ENCODE measurements at places on chromosomes 2 and 18.

DNA sequence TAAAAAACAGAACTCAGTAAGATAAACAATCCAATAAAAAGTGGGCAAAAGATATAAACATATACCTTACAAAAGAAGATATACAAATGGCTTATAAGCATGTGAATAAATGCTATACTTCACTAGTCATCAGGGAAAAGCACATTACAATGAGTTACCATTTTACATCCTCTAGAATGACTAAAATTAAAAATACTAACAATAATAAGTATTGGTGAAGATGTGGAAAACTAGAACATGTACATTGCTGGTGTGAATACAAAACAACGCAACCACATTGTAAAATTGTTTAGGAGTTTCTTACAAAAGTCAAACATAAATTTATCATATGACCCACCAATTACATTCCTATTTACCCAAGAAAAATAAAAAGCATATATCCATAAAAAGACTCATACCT lies 80.1 kb downstream of the SPIRE1 start:
- no peak for DNase-seq

- DNase-seq = peak; percentile 84
Observed at GRCh38 chr2:181677912-181678586, 2.3 kb downstream of the NEUROD1 start.

DNA sequence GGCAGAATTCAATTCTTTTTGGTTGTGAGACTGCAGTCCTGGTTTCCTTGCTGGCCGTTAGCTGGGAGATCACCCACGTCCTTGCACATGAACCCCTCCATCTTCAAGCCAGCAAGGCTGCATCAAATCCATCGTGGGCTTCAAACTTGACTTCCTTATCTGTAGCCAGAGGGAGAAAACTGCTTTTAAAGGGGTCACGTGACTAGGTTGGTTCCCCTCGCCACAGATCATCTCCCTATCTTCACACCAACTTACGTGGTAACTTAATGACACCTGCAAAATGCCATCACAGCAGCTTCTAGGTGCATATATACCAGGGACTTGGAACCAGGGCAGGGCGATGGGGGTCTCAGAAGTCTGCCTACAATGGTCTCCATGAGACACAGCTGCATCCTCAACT lies 169.5 kb downstream of the MTCL1 start:
- no peak for DNase-seq

DNA sequence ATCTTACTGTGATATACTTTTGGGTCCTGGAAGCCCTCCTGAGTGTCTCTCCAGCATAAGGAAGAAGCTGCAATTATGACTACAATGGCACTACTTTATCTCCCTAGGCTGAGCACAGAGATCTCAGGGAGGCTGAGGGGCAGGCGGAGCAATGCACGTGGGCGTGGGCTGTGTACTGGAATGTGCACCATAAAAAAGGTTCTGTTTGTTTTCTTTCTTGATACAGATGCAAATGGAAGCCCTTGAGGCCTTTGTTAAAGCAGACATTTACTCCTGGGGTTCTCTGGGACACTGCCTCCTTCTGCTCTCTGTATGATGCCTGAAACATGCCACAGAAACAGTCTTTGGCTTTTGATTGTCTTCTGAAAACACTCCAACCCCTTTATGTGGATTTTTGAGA lies 79.1 kb upstream of the DLX2 start:
- DNase-seq = peak; percentile 15

DNA sequence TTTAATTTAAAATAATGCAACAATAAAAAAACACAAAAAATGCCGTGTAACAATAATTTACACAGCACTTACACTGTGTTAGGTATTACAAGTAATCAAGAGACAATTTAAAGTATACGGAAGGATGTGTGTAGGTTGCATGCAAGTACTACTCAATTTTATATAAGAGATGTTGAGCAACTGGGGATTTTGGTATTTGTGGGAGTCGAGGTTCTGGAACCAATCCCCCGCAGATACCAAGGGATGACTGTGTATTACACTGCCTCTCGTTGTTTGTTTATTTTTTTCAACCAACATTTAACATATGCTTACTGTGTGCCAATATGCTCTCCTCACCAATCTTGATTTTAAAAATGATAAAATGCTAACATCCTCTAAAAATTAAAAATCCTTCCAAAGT lies 24.8 kb downstream of the MAP3K2 start:
- DNase-seq = peak; percentile 66

DNA sequence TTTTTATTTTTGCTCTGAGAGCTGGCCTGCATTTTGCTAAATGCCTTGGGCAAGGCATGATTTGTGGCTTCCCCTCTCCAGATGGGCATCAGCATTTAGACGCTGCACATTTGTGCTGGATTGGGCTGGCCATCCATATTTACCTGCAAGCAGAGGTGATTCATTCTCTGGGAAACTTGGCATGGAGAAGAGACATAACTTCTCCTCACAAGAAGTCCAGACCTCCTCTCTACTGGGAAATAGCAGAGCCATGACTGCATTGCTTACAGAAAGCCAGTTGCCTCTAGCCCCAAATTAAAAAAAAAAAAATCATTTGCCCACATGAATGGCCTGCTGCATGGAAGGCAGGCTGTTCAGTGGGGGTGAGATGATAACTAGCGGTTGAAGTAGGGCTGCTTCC lies 120.1 kb downstream of the ACTR3 start:
- peak; percentile 17 for DNase-seq

DNA sequence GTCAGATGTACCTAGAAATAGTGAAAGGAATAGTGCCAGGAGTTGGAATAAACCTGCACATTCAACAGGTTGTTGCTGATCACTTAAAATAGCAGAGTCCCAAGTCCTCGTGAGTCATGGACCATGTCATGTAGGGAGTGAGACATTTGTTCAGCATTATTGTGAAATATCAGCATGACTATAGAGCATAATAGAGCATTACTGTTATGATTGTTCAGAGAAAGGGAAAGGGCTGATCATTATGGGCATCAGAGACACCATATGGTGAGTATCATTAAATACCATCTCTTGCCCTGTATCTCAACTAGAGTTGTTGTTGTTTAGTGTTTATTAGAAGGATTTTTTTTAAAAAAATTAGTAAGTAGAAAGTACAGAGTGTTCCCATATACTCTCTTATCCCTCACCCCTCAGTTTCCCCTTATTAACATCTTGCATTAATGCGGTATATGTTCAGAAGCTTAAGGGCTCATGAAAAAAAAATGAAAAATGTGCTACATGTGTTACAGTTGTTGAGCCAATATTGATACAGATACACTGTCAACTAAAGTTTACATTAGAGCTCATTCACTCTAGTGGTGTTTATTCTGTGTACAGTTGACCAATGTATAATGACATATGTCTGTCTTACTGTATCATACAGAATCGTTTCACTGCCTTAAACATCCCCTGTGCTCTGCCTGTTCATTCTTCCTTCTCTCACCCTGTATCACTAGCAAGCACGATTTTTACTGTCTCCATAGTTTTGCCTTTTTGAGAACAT lies 5.7 kb downstream of the ELAC1 start:
- DNase-seq = peak; percentile 91

GRCh38 chr18:30712383-30712782 lies 330.2 kb downstream of the DSC3 start:
- no peak for DNase-seq

DNA sequence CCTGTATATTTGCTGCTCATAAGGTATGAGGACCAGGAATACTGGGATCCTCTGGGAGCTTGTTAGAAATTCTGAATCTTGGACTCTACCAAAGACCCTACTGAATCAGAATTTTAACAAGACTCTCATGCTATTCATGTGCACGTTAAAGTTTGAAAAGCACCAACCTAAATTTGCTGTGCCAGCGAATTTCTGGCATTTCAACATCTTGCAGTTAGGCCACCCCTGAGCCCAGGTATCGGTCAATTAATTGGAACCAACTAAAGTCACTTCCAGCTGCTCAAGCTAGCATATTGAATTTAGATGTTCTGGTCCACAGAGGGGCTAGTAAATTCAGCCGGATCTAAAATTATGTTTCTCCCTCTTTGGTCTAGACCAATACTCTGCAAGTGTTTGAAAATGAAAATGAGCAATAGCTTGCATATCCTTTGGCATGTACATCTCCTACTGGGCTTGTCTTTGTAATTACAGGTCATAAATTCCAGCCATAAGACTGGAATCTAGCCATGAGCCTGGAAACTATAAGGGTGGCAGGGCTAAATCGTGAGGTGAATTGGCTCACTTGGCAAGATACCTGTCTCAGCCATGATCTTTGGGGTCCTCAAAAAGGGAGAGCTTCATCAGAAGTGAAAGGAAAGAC lies 72.4 kb downstream of the SKA1 start:
- no peak for DNase-seq

- no peak for DNase-seq
Observed at GRCh38 chr2:9375857-9376428, 47.4 kb downstream of the ITGB1BP1 start.

DNA sequence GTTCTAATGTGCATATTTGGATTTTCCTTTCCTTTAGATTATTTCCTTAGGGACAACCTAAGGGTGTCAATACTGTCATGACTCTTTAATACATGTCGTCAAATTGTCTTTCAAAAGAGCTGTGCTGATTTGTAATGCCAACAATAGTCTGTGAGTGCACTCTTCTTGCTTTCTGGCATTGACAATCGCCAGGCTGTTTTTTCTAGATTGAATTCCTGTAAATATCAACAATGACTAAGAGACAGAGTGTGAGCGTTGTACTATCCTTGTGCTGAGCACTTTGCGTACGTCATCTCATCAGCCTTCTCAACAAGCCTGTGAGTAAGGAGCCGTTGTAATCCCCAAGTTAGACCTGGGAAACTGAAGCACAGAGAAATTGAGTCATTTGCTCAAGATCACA lies 96.0 kb downstream of the ACOXL start:
- DNase-seq = peak; percentile 38

- DNase-seq = peak; percentile 31
Observed at GRCh38 chr2:127662937-127663565, 12.3 kb downstream of the LIMS2 start.

GRCh38 chr2:19026261-19026660 lies 332.2 kb downstream of the OSR1 start:
- DNase-seq = no peak

DNA sequence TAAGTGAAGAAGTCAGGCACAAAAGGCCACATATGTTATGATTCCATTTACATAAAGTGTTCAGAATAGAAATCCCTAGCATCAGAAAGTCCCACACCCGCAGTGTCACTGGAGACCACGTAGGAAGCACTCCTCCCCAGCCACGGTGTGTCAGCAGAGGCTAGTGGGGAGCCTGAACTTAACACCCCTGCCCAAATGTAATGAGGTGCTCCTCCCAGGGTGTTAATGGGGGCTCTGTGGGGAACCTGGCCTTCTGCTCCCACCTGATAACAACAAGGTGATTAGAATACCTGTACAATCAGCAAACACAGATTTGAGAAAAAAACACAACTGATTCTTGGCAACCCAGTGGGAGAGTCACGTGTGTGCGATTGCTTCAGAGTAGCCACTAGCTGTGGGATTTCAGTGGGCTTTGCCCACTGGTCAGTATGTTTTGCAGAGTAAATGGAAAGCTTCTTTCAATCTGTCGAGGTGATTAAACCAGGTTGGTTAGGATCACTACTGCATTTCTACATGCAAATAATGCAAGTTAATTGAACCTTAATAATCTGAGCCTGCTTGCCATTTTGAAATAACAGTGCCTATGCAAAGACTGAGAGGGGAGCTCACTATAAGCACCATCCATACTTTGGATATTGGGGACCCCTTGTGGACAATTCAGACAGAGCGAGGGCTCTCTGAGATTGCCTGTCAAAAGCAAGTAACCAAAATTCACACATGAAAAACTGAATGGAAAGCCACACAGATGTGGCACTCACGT lies 20.6 kb upstream of the ATRAID start:
- DNase-seq = peak; percentile 76
